ENCODE measurements at places on chromosomes 5 and 9. TPM values are rescaled to one million over a fixed set of nuclear protein-coding genes. Genes with fewer than 3 reads are reported as not detected.

DNA sequence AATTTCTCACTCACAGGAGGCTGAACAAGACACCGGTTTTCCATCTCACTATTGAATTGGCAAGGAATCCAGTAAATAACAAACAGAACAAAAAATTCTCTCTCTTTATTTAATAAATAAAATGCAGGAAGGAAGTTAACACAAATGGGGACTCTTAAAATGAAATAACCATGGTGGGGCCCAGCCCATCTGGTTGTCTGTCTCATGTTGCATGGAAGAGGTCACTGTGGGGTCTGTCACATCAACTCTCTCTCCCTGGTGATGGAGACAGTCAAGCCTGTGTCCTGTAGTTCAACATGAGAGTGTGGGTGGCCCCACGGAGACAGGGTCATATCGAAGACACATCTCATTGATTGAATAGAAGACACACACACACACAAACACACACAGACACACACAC is 297.7 kb downstream of the IRX2 start:
- H3K27me3 ChIP-seq = no peaks in the 10 kb centered on the region
- H3K36me3 ChIP-seq = no peaks in the 10 kb centered on the region
- no peaks in the 10 kb centered on the region for H3K4me1 ChIP-seq
- H3K4me3 ChIP-seq = no peak overlapping the region

DNA sequence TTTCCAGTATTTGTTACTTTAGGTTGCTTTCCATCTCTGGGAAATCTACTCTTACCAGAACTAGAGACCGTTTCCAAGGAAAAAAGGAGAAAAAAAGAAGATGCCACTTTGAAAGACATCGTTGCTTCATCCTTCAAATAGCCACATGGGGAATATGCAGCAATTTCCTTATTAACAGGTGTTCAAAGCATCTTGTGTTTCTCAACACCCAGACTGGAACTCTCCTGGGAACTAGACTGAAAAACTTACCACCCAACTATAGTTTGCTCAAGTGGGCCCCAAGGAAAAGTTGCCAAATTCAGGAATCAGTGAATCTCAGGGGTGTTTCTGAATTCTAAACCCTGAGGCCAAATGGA is 80.0 kb upstream of the JAK2 start:
- no peaks in the 10 kb centered on the region for H3K27me3 ChIP-seq
- no peak overlapping the region for H3K27ac ChIP-seq
- H3K4me1 ChIP-seq = peaks cover 8% of the 10 kb centered on the region
- H3K4me3 ChIP-seq = no peak overlapping the region
- DNase-seq = no peak
- no peaks in the 10 kb centered on the region for H3K36me3 ChIP-seq

GRCh38 chr9:100466171-100466828 is 6.6 kb upstream of the TMEFF1 start:
- no peaks in the 10 kb centered on the region for H3K27me3 ChIP-seq

- no peak overlapping the region for H3K27ac ChIP-seq
- peaks cover 2% of the 10 kb centered on the region for H3K27me3 ChIP-seq
- no peaks in the 10 kb centered on the region for H3K4me1 ChIP-seq
- H3K4me3 ChIP-seq = no peak overlapping the region
These were observed 170.5 kb downstream of the NDUFS4 start for GRCh38 chr5:53730943-53731342.

DNA sequence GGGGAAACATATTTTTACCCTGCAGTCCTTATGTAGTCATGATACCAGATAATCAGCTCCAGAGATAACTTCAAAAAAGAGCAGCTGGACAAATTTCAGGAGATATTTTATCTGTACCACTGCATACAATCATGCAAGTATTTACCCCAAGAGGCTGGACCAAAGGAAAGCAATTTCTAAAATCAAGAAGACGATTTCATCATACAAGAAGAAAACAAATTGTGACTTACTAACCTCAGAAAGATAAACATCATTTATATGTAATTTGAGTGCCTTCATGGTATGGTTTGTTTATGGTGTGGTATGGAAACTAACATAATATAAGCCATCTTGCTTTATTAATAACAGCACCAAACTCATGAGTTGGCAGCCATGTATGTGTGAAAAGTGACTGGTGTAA is 603.6 kb downstream of the PSAT1 start:
- no peaks in the 10 kb centered on the region for H3K27me3 ChIP-seq
- H3K27ac ChIP-seq = no peak overlapping the region
- no peak overlapping the region for H3K4me3 ChIP-seq
- no peaks in the 10 kb centered on the region for H3K4me1 ChIP-seq

DNA sequence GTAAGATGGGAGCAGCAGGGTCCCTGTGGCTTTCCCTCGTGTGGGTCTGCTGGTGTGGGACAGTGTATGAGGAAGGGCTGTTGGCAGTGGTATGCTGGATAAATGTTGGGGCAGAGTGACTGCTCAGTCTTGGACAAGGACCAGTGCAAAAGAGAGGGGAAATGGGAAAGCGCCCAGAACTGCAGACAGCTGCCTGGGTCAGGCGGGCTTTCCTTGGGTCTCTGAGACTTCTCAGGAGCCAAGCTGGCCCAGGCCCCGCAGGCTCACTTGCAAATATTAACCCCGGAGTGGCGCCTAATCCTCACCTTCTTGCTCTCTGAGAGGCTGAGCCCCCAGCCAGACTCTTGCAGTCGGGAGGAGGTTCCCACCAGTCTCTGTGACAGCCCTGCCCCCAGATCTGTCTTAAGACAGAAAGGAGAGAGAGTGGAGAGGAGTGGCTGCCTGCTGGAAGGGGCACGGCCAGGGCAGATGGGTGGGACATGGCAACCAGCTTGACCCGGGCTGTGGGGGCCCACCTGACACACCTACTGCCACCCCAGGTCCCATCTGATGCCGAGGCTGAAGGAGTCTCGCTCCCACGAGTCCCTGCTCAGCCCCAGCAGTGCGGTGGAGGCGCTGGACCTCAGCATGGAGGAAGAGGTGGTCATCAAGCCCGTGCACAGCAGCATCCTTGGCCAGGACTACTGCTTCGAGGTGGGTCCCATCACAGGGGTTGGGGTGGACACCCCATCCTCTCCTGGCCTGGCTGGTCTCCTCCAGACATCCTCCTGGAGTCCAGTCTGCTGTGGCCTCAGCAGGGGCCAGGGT is 105.2 kb downstream of the DAB2IP start:
- H3K4me3 ChIP-seq = no peak overlapping the region
- no peaks in the 10 kb centered on the region for H3K27me3 ChIP-seq
- peaks cover 11% of the 10 kb centered on the region for H3K36me3 ChIP-seq

GRCh38 chr9:115200711-115201505 is 83.0 kb upstream of the TNC start:
- peak; percentile 71 for DNase-seq
- no peak overlapping the region for H3K27ac ChIP-seq
- no peak overlapping the region for H3K4me3 ChIP-seq
- peaks cover 18% of the 10 kb centered on the region for H3K4me1 ChIP-seq

DNA sequence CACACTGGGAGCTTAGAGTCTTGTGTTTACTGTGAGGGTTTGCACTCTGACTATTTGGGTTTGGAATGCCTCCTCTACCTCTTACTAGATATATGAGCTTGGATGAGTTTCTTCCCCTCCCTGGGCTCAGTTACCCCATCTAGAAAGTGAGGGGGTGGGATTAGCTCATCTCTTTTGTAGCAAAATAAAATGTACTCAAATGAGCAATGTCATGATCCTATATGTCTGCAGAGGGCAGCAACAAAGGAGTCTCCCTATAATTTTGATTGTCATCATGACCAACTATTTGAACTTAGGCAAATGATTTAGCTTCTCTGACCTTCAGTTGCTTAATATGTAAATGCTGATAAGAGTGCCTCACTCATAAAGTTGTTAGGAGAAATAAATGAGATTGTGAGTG is 109.0 kb downstream of the DPYSL3 start:
- no peak overlapping the region for H3K27ac ChIP-seq
- H3K4me1 ChIP-seq = peaks cover 22% of the 10 kb centered on the region
- no peaks in the 10 kb centered on the region for H3K27me3 ChIP-seq
- peak; percentile 42 for DNase-seq
- peaks cover 8% of the 10 kb centered on the region for H3K36me3 ChIP-seq
- no peak overlapping the region for H3K4me3 ChIP-seq

CDH6 gene
- 9.8 TPM for total RNA-seq

CDKN2B gene
- 44.9 TPM for total RNA-seq

- no peak overlapping the region for H3K4me3 ChIP-seq
- DNase-seq = no peak
- no peaks in the 10 kb centered on the region for H3K27me3 ChIP-seq
- no peak overlapping the region for H3K27ac ChIP-seq
- no peaks in the 10 kb centered on the region for H3K36me3 ChIP-seq
These were observed 127.8 kb upstream of the GPR151 start for GRCh38 chr5:146643776-146644175.

GRCh38 chr9:124231095-124231737 is 26.5 kb upstream of the NEK6 start:
- no peaks in the 10 kb centered on the region for H3K4me1 ChIP-seq
- no peak for DNase-seq
- H3K4me3 ChIP-seq = no peak overlapping the region
- no peaks in the 10 kb centered on the region for H3K36me3 ChIP-seq
- H3K27me3 ChIP-seq = no peaks in the 10 kb centered on the region

DNA sequence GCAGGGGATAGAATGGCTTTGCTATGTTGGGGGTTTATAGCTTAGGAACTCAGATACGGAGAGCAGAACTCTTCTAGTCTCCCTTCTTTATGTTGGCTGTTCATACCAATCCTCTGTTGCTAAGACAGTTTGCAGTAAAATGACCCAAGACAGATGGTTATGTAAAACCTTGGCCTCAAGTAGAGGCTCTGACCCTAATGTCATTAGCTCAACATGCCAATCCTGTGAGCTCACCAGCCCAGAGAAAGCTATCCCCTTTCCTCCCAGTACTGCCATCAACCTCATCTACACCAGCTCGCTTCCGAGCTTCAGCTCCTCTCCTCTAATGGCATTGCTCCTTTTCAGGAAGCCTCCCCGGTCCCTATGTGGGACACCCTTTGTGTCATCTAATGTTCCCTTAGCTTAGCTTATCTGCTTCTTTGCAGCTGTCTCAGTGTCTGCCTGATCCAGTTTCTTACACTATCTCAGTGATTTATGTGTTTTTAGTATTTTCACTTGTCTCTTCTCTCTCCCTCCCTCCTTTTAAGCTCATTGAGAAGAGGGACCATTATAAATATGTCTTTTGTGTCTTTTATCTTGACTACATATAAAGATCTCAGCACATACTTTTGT is 281.3 kb upstream of the CLINT1 start:
- no peaks in the 10 kb centered on the region for H3K36me3 ChIP-seq
- no peak overlapping the region for H3K4me3 ChIP-seq
- peak; percentile 75 for DNase-seq
- H3K27ac ChIP-seq = no peak overlapping the region

DNA sequence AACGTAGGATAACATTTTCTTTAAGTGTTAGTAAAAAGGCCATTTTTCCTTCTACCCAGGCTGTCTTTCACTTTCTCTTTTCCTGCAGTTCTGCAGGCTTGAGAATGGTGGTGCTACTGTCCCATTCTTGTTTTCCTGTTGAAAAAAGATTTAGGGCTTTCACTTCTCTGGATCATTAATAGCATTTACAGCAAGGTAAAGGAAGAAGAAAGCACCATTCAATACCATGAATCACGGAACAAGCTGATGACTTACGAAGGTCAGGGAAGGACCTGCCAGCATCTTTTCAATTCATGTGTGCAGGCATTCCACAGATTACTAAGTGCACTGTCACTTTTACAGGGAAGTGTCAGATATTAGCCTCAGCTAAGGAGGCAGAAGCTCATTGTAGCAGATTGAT is 292.8 kb downstream of the YTHDC2 start:
- no peaks in the 10 kb centered on the region for H3K36me3 ChIP-seq
- H3K27ac ChIP-seq = no peak overlapping the region
- peak; percentile 45 for DNase-seq
- H3K27me3 ChIP-seq = no peaks in the 10 kb centered on the region
- no peaks in the 10 kb centered on the region for H3K4me1 ChIP-seq
- H3K4me3 ChIP-seq = no peak overlapping the region

PCDHB14 gene
- total RNA-seq = 0.77 TPM

GRM6 gene
- not detected for total RNA-seq

GRCh38 chr9:34559624-34560455 is 29.7 kb downstream of the CNTFR start:
- H3K4me3 ChIP-seq = no peak overlapping the region
- H3K36me3 ChIP-seq = no peaks in the 10 kb centered on the region
- DNase-seq = peak; percentile 52
- no peaks in the 10 kb centered on the region for H3K27me3 ChIP-seq
- no peak overlapping the region for H3K27ac ChIP-seq
- H3K4me1 ChIP-seq = peaks cover 2% of the 10 kb centered on the region

GRCh38 chr9:93645149-93645889 is 68.9 kb downstream of the PHF2 start:
- no peak overlapping the region for H3K4me3 ChIP-seq
- DNase-seq = no peak
- peaks cover 5% of the 10 kb centered on the region for H3K4me1 ChIP-seq
- no peaks in the 10 kb centered on the region for H3K27me3 ChIP-seq
- peaks cover 13% of the 10 kb centered on the region for H3K36me3 ChIP-seq

DCP2 gene
- 20.5 TPM for total RNA-seq

RPP25L gene
- 34.3 TPM for total RNA-seq

- DNase-seq = peak; percentile 81
- no peaks in the 10 kb centered on the region for H3K27me3 ChIP-seq
- no peaks in the 10 kb centered on the region for H3K4me1 ChIP-seq
- no peak overlapping the region for H3K4me3 ChIP-seq
- no peak overlapping the region for H3K27ac ChIP-seq
- H3K36me3 ChIP-seq = no peaks in the 10 kb centered on the region
These were observed 53.0 kb downstream of the SH3RF2 start for GRCh38 chr5:145989428-145989827.

DNA sequence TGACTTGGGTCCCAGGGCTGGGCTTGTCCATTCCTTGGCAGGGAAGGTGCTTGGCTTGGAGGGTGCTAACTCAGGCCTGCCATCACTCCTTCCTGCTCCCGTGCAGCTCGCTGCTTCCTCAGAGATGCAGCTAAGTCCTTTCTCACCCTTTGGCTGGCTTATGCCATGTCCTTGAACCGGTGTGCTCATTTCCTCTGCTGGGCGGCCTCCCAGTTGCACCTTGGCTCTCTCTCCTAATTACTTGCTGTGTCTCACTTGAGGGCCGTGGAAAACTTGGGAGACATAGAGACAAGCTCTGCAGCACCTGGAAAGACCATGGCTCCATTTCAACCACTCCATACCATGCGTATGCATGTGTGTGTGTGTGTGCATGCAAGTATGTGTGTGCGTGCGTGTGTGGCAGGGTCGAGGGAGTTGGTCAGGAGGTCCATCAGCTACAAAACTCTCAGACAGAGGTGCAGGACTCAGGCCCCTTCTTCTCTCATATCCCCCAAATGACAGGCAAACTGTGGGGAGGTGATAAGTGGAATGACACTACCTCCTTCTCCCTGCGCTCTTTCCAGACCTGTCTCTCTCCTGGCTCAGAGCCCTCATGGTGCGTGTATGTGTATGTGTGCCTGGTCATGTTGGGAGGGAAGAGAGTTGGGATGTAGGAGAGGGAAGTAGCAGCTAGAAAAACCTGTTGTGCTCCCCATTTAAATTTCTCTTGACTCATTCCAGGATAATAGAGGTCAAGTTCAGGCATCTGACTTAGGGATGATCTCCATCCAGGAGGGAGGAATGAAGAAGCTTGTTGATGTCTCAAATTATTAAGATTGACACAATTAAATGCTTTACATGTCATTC is 17.6 kb upstream of the MTMR12 start:
- H3K27me3 ChIP-seq = no peaks in the 10 kb centered on the region
- no peaks in the 10 kb centered on the region for H3K36me3 ChIP-seq
- DNase-seq = no peak
- no peaks in the 10 kb centered on the region for H3K4me1 ChIP-seq

CCL27 gene
- not detected for total RNA-seq

FOXD4 gene
- 0.26 TPM for total RNA-seq
